ENCODE measurements at places on chromosomes 12 and 14.

- no peak for DNase-seq
These were observed 14.7 kb downstream of the GPR132 start for GRCh38 chr14:105050551-105050897.

- no peak for DNase-seq
These were observed 247.4 kb downstream of the GALC start for GRCh38 chr14:87745507-87746118.

DNA sequence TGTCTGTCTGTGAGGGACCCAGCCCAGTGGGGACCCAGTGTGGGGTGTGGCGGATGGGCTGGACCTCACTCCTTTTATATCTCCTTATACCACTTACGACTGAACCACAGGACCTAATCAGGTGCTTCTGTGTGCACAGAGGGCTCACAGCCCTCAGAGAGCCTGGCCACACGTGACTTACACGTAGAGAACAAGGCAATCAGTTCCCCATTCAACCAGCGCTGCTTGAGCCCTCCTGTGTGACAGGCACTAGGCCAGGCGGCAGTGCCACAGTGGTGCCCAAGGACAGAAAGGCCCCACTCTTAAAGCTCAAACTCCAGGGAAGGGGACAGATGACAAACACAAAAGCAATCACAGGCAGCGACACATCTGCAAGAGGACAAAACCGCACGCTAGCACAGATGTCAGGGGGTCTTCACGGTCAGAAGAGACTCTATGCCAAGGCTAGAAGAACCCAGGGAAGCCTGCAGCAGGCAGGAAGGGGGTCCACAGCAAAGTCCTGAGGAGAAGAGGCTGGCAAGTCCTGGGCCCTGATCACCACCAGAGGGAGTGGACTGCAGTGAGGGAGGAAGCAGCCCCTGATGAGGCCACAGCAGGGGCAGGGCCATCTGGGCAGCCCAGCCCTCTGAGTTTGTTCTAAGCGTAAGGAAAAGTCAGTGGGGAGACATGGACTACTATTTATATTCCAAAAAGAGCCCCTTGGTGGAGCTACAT lies 39.3 kb downstream of the SETD3 start:
- no peak for DNase-seq

GRCh38 chr12:111011999-111012600 lies 91.7 kb upstream of the MYL2 start:
- DNase-seq: no peak

GRCh38 chr12:130499474-130499873 lies 161.8 kb downstream of the PIWIL1 start:
- DNase-seq: no peak

DNA sequence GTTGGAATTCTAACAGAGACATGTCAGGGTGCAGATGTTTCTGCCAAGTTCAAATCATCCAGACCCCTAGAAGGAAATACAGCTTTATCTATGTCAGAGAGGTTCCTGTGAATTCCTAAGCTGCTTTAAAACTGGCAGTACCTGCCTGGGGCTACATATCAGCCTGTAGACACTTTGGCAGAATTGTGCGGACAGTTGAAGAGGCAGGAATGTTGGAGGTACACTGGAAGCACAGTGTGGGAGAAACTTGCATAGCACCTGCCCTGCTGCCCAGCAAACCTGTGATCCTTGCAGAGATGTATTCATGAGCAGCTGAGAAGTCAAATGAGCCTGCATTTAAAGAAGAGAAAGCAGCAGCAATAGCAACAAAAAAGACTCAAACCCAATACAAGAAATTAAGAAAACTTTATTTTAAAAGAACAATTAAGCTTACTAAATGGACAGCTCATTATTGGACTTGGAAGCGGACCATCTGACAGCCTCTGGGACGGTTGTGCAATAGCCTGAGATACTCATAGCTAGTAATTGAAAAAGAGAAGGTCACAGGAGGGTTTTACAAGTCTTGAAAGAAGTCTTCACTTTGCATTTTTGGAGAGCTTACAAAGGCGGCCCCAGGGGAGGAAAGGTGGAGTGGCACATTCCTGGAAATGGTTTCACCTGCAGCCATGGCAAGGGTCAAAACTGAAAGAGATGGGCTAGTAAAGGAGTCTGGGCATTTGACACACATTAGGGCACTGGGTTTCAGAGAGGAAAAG lies 280.9 kb upstream of the FLRT2 start:
- DNase-seq: no peak

GRCh38 chr12:120767071-120768024 lies 41.7 kb downstream of the ACADS start:
- no peak for DNase-seq

DNA sequence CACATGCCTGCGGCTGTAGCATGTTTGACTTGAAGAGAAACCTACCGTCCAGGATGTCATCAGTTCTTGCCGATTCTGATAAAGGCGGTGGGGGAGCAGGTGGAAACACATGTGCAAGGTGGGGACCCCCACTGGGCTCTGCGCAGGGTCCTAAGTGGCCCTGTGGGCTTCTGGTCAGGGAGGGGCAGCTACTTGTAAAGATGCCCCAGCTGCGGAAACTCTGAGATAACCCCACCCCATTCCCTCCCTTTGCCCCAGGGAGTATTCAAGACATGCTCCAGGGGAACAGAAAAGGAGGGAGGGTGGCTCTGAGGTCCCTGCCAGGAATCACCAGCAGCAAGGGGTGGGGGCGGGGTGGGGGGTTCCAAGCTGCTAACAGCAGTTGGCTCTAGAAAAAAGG lies 67.6 kb downstream of the PIWIL1 start:
- DNase-seq: no peak

DNA sequence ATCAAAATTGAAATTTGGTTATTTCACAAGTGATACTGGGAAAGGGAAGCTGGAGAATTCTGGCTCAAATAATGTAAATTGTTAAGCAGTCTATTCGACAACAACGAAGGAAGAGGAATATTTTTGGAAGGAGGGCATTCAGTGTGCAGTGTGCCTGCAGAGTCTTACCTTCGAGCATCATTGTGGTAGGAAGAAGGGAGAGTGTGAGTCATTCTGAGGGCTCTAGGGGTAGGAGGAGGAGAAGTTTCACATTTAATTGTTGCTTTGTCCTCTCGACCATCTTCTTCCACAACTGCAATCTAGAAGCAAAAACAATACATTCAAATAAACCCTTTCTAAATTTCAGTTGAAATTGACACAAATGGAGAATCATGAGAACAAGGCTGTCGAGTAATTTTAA lies 263.0 kb downstream of the ACSS3 start:
- DNase-seq: no peak

DNA sequence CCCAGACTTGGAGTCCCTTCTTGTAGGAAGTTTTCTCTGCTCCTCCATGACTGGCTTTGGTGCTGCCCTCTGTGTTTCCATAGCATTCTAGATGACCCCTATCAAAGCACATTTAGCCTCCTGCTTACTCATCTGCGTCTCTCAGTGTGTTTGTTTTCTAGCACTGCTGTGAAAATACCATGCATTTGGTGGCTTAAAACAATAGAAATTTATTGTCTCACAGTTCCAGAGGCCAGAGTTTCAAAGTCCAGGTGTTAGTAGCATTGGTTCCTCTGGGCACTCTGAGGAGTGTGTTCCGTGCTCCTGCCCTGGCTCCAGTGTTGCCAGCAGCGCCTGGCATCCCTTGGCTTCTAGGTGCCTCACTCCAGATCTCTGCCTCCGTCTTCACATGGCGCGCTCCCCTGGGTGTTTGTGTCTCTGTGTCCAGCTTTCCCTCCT lies 86.1 kb downstream of the CACNA1C start:
- DNase-seq: no peak

DNA sequence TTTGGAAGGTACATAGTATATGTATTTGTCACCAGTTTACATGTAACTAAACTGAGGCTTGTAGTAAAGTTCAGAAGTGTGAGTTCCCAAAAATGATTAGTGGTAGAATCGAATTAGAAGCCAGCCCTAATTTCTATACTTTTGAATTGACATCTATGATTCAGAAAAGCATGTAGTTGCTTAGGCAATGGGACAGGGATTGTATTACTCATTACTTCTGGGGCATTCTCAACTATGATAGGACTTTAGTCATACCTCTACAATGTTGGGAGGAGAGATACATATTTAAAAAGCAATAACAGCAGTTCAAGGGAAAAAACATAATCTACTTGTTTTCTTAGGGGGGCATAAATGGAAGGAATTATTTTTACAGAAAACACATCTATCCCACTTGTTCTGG lies 277.9 kb upstream of the E2F7 start:
- DNase-seq: no peak

GRCh38 chr14:71235875-71236274 lies 328.6 kb downstream of the PCNX1 start:
- DNase-seq: peak; percentile 34

GRCh38 chr12:48197549-48197970 lies 5.5 kb downstream of the OR10AD1 start:
- peak; percentile 49 for DNase-seq

DNA sequence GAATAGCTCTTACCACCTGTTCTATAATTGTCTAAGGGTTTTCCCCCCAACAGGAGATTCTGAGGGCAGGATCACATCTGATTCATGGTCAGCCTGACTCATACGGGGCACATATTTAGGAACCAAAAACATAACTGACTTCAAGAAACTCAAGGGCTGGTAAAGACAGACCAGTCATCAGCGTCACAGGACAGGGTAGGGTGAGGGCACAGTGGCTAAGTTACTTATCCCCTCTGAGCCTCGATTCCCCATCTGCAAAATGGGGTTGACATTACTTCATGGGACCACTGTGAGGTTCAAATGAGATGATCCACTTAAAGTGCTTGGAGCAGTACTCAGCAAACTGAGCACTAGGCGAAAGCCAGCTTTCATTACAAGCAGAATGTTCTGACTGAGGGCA lies 606 bp downstream of the CINP start:
- DNase-seq: no peak

- DNase-seq: no peak
These were observed 1.6 kb upstream of the SSTR1 start for GRCh38 chr14:38205949-38206665.

DNA sequence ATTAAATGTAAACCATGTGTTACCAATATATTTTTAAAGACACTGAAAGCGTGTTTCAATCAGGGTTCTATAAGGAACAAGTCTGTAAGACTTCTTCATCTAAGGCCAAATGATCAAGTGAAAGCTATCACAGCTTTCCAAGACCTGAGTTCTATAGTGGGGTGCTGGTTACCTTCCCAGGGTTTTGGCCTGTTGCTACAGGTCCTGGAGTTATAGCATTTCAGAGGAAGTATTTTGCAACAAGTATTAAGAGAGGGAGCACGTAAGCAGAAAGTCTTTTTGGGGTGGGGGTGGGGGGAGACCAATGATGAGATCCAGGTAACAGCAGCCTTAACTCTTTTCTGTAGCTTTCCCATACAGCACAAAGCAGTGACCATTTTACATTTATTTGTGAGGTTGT lies 43.8 kb downstream of the FOXN3 start:
- DNase-seq: no peak

DNA sequence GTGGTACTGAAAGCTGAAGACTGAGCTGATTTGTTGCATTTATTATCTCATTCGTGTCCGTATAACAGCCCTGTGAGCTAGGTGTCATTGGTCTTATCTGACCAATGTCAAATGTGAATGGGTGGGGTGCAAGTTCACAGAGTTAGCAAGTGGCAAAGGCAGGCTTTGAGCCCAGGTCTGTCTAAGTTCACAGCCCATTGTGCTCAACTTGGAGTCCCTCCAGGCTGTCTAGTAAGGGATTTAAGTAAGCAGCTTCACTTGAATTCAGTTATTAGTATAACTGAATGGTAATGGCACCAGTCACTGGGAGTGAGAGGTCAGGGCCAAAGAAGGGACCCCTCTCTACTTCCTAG lies 8.5 kb downstream of the C1S start:
- DNase-seq: no peak

DNA sequence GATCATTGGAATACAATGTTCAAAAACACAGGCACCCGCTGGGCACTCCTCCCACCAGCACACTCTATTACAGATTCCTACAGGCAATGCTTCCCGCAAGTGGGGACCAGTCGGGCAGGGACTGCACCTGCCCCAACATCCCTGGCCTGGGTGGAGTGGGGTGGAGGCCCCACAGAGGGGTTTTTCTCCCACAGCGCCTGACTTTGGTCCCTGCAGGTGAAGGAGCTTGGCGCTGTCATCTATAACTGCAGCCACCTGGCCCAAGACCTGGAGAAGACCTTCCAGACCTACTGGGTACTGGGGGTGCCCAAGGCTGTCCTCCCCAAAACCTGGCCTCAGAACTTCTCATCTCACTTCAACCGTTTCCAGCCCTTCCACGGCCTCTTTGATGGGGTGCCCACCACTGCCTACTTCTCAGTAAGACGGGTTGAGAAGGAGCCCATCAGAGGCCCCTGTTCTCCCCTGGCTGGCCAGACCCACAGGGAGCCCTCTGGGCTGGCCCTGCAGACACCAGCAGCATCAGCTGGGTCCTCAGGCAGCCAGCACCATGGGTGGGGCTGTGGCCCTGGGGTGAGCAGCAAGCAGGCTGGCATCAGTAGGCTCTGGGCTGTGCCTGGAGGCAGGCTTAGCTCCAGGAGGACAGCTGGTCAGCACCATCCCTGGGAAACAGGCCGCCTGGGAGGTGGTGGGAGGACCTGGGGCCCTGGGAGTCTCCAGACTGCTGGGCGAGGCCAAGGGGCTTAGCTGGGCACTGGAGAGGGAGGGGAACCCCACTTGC lies 6.0 kb downstream of the PLD4 start:
- no peak for DNase-seq

DNA sequence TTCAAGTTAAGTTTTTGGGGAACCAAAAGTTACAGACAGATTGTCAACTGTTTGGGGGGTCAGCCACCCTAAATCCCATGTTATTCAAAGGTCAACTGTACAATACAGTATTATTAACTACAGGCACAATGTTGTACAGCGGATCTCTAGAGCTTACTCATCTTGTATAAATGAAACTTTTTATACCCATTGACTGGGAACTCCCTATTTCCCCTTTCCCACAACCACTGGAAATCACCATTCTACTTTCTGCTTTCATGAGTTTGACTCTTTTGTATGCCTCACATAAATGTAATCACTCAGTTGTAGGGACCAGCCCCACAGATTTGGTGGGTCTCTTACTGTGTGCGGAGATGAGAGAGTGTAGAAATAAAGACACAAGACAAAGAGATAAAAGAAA lies 57.8 kb downstream of the SLCO1B3 start:
- no peak for DNase-seq

GRCh38 chr12:113299619-113300237 lies 35.2 kb downstream of the SLC8B1 start:
- DNase-seq: no peak

DNA sequence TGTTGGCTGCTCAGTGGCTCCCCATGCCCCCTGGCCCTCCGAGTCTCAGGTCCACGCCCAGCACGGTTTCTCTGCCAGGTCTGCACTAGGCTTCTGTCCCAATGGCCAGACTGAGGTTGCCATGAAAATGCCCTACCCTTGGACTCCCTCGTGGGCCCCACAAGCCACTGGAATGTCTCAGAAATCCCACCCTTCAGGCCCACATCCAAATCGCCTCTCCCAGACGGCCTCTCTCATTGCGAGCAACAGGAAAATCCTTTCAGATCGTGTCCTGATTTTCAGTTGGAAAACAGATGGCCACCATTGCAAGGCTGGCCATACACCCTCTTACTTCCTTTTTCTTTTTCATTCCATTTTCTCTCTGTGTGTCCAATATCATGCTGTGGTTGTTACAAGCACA lies 77.3 kb downstream of the IRF2BPL start:
- no peak for DNase-seq
